ENCODE measurements at places on chromosomes 13 and 19. TPM values are rescaled to one million over a fixed set of nuclear protein-coding genes. Genes with fewer than 3 reads are reported as not detected.

LYPD3 gene
- total RNA-seq = not detected

ELANE gene
- 0.54 TPM for total RNA-seq

NPHS1 gene
- total RNA-seq = not detected

PEG3 gene
- total RNA-seq = 7.2 TPM

KLK3 gene
- not detected for total RNA-seq

GRCh38 chr19:1260749-1261537 is 8.2 kb upstream of the CIRBP start:
- peak; percentile 99 for DNase-seq

GRCh38 chr19:44107751-44108150 is 5.4 kb upstream of the ZNF225 start:
- DNase-seq = no peak

DNA sequence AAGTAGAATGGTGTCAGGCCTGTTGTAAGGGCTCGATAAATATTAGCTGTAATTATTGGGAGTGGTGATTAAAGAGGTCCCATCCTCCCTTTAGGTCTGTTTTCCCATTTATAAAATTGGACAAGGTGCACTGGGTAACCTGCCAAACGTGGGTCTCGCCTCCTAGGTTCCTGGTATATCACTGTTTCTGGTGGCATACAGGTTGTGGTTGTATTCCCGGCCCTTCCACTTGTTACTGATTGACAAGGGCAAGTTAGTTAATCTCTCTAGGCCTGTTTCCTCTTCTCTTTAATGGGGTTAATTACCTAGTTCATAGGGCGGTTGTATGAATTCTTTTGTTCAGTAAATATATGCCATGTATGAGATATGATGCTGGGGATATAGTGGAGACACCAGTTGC is 1.5 kb downstream of the PPP2R1A start:
- DNase-seq = no peak

Data from cardiac septum (tissue), 1 donor.